Activated CD8-positive, alpha-beta T cell treated with anti-CD3 and anti-CD28 coated beads for 36 hours (primary cell): ENCODE measurements at places on chromosomes 12 and 14.

GRCh38 chr12:60335745-60336144, 739.9 kb downstream of the SLC16A7 start:
- DNase-seq: no peak

GRCh38 chr14:104509673-104510072, 69.9 kb upstream of the C14orf180 start:
- DNase-seq: no peak

DNA sequence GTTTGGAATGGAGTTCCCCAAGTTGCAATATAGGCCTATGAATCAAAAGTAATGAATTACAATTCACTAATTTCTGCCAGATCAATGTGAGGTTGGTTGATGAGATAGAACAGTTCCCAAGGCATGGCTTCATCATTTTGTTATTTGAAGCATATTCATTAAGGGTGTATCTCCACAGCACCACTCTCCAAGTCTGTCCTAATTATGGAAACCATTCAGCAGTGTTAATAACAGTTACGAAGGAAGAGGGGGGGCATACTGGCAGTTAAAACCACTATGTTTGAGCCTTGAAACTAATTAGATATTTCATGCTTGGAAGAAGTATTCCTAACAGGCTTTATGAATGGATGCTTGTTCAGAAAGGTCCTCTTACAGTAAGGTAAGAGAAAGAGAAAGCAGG, 520.3 kb downstream of the DIO2 start:
- DNase-seq: no peak

GRCh38 chr14:54902143-54902520, 494 bp downstream of the GCH1 start:
- peak; percentile 89 for DNase-seq

- DNase-seq: no peak
Measured at GRCh38 chr12:10031321-10031720, 839 bp downstream of the CLEC9A start.

DNA sequence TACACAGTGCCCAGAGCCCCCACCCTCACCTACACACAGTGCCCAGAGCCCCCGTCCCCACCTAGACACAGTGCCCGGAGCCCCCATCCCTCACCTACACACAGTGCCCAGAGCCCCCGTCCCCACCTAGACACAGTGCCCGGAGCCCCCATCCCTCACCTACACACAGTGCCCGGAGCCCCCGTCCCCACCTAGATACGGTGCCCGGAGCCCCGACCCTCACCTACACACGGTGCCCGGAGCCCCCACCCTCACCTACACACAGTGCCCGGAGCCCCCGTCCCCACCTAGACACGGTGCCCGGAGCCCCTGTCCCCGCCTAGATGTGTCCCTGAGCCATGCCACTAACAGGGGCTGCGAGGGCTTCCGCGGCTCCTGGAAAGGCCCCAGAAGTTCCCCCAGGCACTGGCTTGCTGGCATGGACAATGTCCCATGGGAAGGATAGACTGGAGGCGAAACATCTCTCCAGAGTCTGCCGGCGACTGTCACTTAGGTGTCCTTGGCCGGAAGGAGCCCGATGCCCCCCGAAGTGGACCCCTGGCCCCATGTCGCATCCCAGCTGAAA, 146.0 kb downstream of the PIWIL1 start:
- no peak for DNase-seq

DNA sequence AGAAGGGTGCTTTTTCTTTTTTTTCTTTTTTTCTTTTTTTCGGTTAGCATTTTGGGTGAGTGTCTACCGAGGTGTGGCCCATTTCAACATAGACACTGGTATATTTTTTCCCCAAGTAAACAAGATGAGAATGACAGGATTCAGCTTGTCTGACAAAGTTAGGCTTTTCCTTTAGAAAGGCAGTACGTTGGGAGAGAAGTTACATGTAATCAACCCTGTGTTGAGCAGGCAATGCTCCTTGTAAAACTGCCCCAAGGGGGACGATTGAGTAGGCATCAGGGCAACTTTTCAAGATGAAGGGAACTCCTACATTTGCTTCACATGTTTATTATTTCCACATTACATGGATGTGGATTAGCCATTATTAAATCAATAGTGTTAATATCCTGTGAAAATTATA, 1.7 kb downstream of the EMP1 start:
- no peak for DNase-seq

- no peak for DNase-seq
Measured at GRCh38 chr12:3084742-3085141, 7.6 kb downstream of the TSPAN9 start.

GRCh38 chr12:71664411-71665089, 449 bp downstream of the THAP2 start:
- DNase-seq: no peak

DNA sequence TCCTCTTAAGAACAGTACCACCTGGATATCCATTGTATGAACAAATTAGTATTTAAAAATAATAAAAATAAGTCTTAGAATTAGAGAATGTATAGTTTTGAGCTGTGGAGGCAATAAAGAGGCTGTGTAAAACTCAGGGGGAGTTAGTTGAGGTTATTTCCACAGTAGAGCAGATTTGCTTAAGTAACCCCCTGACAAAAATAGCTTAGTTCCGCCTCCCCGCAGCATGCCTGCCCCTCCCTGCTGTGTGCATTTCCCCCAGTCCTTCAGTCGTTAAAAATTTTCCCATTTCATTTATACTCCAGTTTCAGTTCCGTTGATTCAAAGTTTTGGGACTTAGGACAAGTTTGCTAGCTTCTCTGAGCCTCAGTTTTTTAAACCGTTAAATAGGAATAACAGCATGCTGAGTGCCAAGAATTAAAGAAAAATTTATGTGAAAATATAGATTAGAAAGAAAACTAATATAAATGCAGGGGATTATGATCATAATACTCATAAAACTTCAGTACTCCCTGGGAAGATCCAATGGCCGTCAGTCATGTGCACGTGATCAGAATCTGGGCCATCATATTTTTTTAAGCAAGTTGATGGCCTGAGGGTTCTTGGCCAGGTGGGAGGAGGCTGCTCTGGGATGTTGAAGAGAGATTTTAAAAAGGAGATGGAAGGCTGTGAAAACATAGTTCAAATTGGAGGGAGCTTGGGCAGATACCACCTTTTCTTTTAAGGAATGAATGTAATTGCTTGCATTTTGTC, 14.5 kb upstream of the SLC38A2 start:
- peak; percentile 33 for DNase-seq

DNA sequence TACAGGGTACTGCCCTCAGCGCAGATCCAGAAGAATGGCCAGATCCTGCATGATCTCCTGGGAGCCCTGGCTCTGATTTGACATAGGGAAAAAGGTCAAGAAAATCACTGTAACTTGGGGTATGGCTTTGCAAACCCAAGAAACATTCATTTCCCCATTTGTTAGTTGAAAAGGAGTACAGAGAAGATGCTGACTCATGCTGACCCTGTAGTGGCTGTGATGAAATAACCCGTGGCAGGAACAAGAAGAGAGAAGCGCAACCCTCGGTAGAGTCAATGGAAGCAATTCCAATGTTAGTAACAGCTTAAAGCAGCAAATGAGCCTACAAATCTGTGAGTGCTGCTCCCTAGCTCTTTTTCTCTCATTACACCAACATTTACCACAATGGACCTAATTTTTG, 281.6 kb upstream of the NPAS3 start:
- no peak for DNase-seq

GRCh38 chr12:17793854-17794253, 296.1 kb downstream of the RERGL start:
- DNase-seq: no peak

GRCh38 chr14:23470947-23471346, 1.4 kb downstream of the NGDN start:
- DNase-seq: no peak

DNA sequence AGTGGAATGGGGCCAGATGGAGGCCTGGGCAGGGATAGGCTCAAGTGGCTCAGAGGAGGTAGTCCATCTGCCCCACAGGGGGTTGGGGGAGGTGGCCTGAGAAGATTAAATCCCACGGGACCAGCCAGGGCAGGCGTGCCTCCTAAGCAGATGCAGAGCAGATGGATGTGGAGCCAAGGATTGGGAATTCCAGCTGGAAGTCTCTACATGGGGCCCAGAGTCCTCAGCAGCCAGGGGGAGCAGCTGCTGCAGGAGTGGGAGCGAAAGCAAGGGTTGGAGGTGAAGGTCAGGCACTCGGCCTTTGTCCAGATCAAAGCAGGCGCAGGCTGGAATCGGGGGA, 42.4 kb upstream of the VRK1 start:
- DNase-seq: no peak

GRCh38 chr12:122860040-122860853, 25.0 kb downstream of the HIP1R start:
- DNase-seq: peak; percentile 88

- DNase-seq: no peak
Measured at GRCh38 chr14:99968191-99968920, 96.9 kb upstream of the EVL start.

- DNase-seq: no peak
Measured at GRCh38 chr14:37593511-37594237, 1.4 kb downstream of the FOXA1 start.

- no peak for DNase-seq
Measured at GRCh38 chr14:90666571-90666970, 149.7 kb downstream of the TTC7B start.

DNA sequence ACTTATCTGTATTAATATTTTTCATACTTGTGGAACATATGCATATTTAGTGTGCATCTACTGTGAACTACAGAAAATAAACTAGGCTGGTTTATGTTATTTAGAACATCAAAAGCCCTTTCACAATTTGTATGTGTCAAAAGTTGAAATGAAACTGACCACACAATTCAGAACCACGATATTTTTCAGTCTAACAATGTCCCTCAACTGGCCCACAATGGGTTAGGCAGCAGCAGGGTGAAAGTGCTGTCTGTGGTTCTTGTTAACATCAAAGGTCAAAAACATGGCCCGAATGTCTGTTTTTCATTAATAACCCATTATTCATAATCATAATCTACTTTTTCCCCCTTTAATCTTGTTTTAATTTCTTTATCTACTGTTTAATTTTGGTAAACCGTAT, 559.9 kb upstream of the ATP2B1 start:
- DNase-seq: no peak

- DNase-seq: no peak
Measured at GRCh38 chr14:77691259-77691658, 16.6 kb downstream of the ALKBH1 start.

GRCh38 chr12:130093380-130093779, 68.9 kb upstream of the FZD10 start:
- DNase-seq: no peak

DNA sequence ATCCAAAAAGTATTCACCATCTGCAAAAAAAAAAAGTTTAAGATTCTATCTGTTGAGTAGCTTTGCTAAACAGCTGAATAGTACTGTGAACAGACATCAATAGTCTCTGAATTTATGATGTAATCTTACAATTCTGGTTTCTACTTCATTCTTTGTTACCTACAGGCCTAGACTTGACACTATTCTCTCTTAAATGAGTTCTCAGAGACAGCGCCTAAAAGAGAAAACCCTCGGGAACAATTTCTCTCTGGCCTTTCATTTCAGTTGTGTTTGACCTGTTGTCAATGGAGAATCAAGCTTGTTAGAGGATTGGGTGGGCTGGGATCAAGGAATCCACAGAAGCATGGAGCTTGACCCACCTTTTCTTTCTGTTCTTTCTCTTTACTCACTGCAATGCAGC, 5.9 kb upstream of the TWF1 start:
- DNase-seq: no peak

DNA sequence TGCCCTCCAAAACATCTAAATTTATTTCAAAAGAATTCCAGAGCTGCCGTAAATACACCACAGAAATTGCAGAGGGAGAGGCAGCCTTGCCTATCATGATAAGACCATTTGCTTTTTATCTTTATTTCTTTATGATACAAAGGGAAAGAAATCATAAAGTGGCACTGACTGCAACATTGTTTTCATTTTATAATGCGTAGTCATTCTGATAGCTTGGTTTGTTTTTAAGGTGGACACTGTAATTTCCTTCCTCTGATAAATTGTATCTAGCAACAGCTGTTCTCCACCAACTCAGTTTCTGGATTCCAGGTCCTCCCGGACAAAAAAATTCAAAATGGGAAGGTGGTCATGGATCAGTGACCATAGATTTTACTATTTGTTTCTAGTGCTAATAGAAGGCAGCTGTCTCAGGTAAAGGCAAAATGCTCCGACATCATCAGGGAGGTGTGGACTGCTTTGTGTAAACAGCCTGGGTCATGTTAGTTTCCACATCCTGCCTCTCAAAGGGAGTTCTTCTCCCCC, 623 bp upstream of the TSPAN8 start:
- no peak for DNase-seq

GRCh38 chr14:51453869-51454268, 197.8 kb upstream of the FRMD6 start:
- DNase-seq: no peak

- no peak for DNase-seq
Measured at GRCh38 chr14:99327050-99327449, 55.1 kb upstream of the BCL11B start.

GRCh38 chr12:62834406-62834805, 100.5 kb downstream of the PPM1H start:
- DNase-seq: no peak

- DNase-seq: peak; percentile 64
Measured at GRCh38 chr14:94001501-94002396, 4.6 kb downstream of the CCDC197 start.

DNA sequence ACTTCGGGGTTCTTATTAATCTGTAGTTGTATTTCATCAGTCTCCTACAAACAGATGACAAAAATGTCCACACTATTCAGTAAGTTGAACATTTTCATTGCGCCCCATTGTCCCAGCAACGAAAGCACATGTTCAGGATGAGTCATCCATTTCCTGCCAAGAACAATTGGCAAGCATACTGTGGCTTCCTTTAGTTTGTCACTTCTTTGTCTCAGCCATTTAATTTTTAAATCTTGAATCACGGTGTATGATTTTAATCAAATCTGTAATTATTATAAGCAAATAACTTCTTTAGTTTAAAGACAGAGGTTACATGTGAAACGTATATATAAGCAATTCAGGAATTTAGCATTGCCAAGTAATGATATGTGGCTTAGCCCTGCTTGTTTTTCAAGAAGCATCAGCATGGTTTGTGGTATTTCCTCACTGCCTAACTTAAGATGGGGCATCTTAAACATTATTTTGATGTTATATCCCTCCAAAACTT, 211.3 kb upstream of the KRR1 start:
- peak; percentile 58 for DNase-seq

DNA sequence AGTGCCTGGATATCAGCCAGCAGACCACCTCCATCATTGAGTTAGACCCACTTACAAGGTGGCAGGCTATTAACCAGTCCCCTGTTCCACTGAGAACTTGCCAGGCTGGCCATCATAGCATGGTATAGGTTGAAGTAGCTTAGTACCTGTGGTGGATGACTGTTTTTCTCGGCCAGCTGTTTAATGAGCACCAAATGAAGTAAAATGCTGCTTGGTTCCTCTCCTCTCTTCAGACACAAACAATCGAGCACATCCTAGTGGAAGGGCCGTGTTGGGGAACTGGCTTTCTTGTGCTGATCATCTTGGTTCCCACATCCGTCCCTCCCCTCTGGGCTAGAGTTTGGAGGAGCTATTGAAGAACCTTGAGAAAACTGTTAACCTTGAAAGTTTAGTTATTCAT, 486.2 kb downstream of the RAD51B start:
- DNase-seq: no peak

- no peak for DNase-seq
Measured at GRCh38 chr12:94698578-94698977, 48.2 kb upstream of the TMCC3 start.

- no peak for DNase-seq
Measured at GRCh38 chr12:46524778-46525177, 152.2 kb upstream of the SLC38A2 start.
